ENCODE measurements at places on chromosomes 13 and 19.

DNA sequence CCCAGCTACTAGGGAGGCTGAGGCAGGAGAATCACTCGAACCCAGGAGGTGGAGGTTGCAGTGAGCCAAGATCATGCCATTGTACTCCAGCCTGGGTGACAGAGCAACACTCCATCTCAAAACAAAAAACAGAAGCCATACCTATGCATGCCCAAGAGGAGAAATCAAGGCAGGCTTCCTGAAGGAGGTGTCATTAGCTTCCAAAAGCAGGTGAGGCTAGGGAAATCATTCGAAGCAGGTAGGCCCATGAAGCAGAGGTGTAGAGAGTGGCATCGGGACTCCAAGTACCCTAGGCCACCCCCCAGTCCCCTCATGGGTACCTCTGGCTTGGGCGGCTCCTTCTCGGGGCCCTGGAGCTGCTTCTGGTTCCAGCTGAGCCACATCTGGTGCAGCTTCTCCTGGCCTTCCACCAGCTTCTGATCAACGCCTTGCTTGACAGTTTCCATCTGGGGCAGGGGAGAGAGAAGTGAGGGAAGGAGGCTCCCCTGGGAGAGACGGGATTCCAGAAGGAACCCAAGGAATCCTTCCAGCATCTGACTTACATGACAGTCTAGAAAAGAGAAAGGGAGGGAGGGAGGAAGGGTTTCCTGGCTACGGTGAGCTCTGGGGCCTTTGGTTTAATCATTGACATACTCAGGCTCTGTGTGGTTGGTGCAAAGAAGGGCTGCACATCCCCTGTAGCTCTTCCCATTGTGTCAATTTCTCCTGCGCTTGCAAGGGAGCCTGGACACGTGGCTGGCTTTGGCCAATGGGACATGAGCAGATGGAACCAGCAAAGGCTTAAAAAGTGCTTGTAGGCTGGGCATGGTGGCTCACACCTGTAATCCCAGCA, 13.1 kb upstream of the TICAM1 start:
- DNase-seq: no peak

DNA sequence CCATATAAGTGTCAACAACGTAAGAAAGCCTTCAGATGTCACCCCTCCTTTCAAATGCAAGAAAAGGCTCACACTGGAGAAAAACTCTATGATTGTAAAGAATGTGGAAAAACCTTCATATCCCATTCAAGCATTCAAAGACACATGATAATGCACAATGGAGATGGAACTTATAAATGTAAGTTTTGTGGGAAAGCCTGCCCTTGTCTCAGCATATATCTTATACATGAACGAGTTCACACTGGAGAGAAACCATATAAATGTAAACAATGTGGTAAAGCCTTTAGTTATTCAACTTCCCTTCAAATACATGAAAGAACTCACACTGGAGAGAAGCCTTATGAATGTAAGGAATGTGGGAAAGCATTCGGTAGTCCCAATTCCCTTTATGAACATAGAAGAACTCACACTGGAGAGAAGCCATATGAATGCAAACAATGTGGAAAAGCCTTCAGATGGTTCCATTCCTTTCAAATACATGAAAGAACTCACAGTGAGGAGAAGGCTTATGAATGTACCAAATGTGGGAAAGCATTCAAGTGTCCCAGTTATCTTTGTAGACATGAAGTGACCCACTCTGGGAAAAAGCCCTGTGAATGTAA, 11.1 kb downstream of the ZNF844 start:
- DNase-seq: no peak

GRCh38 chr13:31394506-31394905, 194.7 kb downstream of the B3GLCT start:
- DNase-seq: no peak

- DNase-seq: no peak
These were observed 17.8 kb upstream of the LATS2 start for GRCh38 chr13:21079221-21079620.
